ENCODE measurements at places on chromosomes 3 and 15.

DNA sequence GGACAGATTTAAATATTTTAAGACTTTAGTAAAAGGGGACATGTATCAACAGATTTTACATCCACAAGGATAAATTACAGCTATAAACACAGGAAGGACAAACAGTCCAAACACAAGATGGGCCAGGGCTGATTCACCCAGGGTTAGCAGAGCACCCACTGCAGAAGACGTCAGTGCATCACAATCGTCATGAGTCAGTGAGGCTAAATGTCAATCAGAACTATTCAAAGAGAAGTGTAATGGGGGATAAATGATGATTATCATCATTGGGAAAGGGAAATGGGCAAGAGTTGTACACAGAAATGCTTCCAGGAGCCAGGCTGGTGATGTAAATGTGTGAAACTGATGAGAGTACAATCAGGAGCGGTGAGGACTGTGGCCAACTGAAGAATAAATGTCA is 226.8 kb downstream of the PLCL2 start:
- no peak for DNase-seq

DNA sequence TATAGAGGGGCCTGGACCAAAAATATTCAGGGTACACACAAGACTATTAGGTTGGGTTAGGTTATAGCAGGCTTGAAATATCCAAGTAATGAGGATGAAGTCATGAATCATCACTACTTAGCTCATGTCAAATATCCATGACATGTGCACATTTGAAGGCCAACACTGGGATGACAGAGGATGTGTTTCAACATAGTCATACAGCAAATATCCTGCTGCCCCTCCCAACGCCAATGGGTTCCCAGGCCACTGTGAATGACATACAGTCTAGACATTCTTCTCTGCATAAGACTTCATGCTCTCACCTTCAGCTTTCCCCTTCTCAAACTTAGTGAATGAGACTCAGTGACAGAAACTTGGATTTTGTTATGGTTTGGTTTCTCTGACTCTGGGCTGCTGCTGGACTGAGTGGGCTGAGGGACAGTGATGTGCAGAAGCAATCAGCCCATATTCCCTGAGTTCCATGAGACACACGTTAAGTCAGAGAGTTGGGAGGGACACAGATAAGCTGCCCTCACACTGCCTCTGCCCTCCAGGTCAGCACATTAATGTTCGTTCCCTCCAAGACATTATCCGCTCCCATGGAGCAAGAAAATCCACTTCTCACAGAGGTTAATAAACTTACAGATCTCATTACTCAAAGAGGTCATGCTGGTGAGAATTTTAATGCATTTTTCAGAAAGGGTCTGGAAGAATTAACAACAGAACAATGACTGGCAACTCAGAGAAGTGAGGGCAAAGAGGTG is 15.4 kb downstream of the HOMER2 start:
- DNase-seq: peak; percentile 71

DNA sequence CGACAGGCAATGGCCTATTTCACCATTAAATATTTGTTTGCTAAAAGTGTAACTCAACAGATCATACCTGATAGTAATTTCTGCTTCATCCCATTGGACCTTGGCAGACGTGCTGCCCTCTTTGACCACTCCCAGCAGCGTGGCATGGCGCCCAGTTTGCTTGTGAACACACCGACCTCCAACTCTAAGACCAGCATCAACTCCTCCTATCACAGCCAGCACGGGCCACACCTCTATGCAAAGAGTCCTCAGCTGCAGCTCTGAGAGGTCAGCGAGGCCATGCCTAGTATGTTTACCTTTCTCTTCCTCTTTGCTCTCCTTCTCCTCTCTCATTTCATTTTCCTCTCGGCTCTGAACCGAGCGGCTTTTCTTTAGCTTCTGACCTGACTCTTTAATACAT is 80.6 kb downstream of the FBXL22 start:
- no peak for DNase-seq

- DNase-seq: no peak
These were observed 623.8 kb upstream of the ROBO1 start for GRCh38 chr3:80391573-80391972.

GRCh38 chr3:195441051-195441450 is 1.8 kb downstream of the ACAP2 start:
- no peak for DNase-seq

DNA sequence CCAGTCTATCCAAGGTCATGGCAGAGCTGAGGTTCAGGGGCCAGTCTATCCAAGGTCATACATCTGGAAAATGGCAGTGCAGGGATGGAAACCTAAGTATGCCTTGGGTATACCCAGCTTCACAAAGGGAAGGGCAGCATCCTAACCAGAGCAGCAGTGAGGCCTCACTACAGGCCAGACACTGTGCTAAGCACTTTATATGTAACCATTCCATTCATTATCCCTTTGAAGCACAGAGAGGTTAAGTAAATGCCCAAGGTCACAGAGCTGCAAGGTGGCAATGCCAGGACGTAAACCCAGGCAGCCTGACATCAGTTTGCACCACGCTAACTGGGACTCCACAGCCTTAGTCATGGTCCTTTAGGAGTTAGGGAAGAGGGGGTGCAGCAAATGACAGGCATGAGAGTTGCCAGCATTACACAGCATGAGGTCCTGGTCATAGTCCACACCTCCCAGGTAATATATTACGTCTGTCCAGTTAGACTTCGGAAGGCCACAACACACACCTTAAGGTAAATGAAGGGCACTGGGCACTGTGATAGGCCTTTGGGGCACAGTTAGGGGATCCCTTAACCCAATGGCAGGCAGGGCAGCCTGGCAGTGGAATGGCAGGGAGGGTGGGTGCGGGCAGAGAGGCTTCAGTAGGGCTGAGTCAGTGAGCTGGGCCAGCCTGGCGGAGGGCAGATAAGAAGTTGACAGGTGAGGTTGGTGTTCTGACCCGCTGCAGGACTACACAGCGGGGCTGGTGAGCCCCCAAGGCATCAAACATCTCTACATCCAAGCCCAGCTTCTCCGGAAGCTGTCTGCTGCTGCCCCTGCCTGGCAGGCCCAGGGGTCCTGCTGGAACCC is 21.1 kb upstream of the CORO2B start:
- no peak for DNase-seq

DNA sequence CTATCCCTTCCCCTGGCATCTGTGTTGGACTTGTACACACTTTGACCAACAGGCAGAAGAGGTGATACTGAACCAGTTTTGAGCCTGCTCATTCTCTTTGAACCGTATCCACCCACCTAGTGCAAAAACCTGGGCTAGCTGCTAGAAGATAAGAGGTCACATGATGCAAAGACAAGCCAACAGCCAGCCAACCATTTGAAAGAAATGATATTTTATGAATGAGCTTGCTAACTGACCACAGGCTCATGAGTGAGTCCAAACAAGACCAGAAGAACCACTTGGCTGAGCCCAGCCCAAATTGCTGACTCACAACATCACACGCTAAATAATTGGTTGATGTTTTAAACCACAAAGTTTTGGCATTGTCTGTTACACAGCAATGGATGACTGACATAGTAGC is 74.0 kb upstream of the CTNNB1 start:
- DNase-seq: no peak

DNA sequence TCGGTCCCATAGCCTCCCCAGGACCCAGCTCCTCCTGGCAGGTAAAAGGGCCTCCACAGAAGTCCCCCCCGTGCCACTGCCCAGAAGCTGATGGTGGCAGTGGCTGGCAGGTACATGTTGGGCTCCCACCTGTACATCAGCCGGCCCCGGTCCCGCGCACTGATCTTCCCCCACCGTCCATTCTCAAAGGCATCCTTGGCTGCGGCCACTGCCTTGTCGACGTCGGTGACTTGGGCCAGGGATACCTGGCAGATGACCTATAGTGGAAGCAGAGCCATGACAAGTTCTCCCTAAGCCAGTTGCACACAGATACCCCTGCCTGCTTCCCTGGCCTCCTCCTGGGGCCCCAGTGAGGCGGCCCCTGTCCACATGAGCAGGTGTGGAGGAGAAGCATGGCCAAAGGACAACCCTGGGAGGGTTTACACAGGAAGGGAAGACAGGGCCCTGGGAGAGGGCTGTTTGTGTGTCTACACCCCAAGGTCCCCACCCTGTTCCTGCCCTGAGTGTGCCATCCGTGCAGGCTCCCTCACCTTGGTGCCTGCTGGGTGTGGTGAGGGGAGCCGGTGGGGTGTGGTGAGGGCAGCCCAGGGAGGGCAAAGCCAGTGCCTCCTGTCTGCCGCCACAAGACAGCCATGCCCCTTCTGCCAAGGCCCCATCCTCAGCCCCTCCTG is 44.8 kb downstream of the ALDH1L1 start:
- no peak for DNase-seq

GRCh38 chr15:99552111-99552510 is 13.7 kb upstream of the MEF2A start:
- DNase-seq: no peak

GRCh38 chr3:10511809-10512494 is 6.6 kb upstream of the ATP2B2 start:
- DNase-seq: peak; percentile 45
